Vein endothelial cell (primary cell): ENCODE measurements at places on chromosomes 2 and 18. TPM values are rescaled to one million over a fixed set of nuclear protein-coding genes. Genes with fewer than 3 reads are reported as not detected.

The SLC5A7 gene
- not detected in 2 replicates for total RNA-seq

The DSC2 gene
- not detected in 2 replicates for total RNA-seq

The ARHGAP15 gene
- not detected in 2 replicates for total RNA-seq

The SP5 gene
- under 0.01 TPM in 1 of 2 replicates, not detected in the other for total RNA-seq

The HOXD8 gene
- 22.1 and 24.8 TPM in 2 replicates for total RNA-seq

The CCDC150 gene
- total RNA-seq: 6.2 and 10.3 TPM in 2 replicates

The SOX11 gene
- total RNA-seq: not detected in 2 replicates

The PSMA8 gene
- total RNA-seq: not detected in 2 replicates

The GPR45 gene
- not detected in 2 replicates for total RNA-seq

The LRATD1 gene
- 6.2 and 8.7 TPM in 2 replicates for total RNA-seq

The ZNF2 gene
- total RNA-seq: 5.9 and 6.1 TPM in 2 replicates

The TTC21B gene
- 25.6 and 28.4 TPM in 2 replicates for total RNA-seq

The MYCN gene
- total RNA-seq: 4.9 and 5.5 TPM in 2 replicates

The WDR33 gene
- total RNA-seq: 35.9 and 43.8 TPM in 2 replicates

The DSG1 gene
- not detected in 2 replicates for total RNA-seq

The TEX44 gene
- not detected in 2 replicates for total RNA-seq

The STARD6 gene
- total RNA-seq: 0.29 and 0.33 TPM in 2 replicates

The SULT1C4 gene
- 20.1 and 34.3 TPM in 2 replicates for total RNA-seq

The CYBRD1 gene
- total RNA-seq: 26.0 and 30.1 TPM in 2 replicates

The IGFBP5 gene
- 0.48 and 0.65 TPM in 2 replicates for total RNA-seq

The DLGAP1 gene
- 0.10 and 7.5 TPM in 2 replicates for total RNA-seq

The SLC4A3 gene
- 0.10 and 0.33 TPM in 2 replicates for total RNA-seq

The SH3RF3 gene
- total RNA-seq: 14.3 and 18.3 TPM in 2 replicates

The ZNF804A gene
- 0.33 and 0.38 TPM in 2 replicates for total RNA-seq

The REG3G gene
- not detected in 2 replicates for total RNA-seq

The B3GNT7 gene
- total RNA-seq: 0.33 and 0.67 TPM in 2 replicates

The SGPP2 gene
- not detected in 2 replicates for total RNA-seq

The DUSP19 gene
- 2.5 and 2.6 TPM in 2 replicates for total RNA-seq

The GCG gene
- not detected in 2 replicates for total RNA-seq

The SNRPD1 gene
- total RNA-seq: 7.8 and 15.9 TPM in 2 replicates

The GAD1 gene
- 0.33 TPM in 1 of 2 replicates, not detected in the other for total RNA-seq

The DSG2 gene
- 0.19 TPM in 1 of 2 replicates, not detected in the other for total RNA-seq

The MAP2 gene
- total RNA-seq: 23.2 and 31.7 TPM in 2 replicates

The RND3 gene
- total RNA-seq: 69.8 and 83.6 TPM in 2 replicates

The DES gene
- under 0.01 TPM in 1 of 2 replicates, not detected in the other for total RNA-seq

The KCNS3 gene
- 0.29 and 0.65 TPM in 2 replicates for total RNA-seq

The CRYBA2 gene
- not detected in 2 replicates for total RNA-seq

The STPG4 gene
- total RNA-seq: 0.29 and 0.33 TPM in 2 replicates

The UBXN2A gene
- total RNA-seq: 9.5 and 12.8 TPM in 2 replicates

The NFATC1 gene
- total RNA-seq: 9.8 and 10.2 TPM in 2 replicates

The SLC66A3 gene
- 21.9 and 32.7 TPM in 2 replicates for total RNA-seq

The POMC gene
- 0.29 and 0.98 TPM in 2 replicates for total RNA-seq

The STON1 gene
- 4.8 and 6.2 TPM in 2 replicates for total RNA-seq

The EIF5B gene
- total RNA-seq: 22.9 and 27.6 TPM in 2 replicates

The OXER1 gene
- not detected in 2 replicates for total RNA-seq

The POTEF gene
- total RNA-seq: 0.29 and 0.33 TPM in 2 replicates

The CCDC85A gene
- total RNA-seq: 6.2 and 15.1 TPM in 2 replicates

The HAAO gene
- not detected in 2 replicates for total RNA-seq

The TIMM21 gene
- total RNA-seq: 22.4 and 23.8 TPM in 2 replicates

The NYAP2 gene
- not detected in 2 replicates for total RNA-seq

The RAB27B gene
- total RNA-seq: under 0.01 and 0.10 TPM in 2 replicates

The UGT1A6 gene
- not detected in 2 replicates for total RNA-seq
